Suppressor macrophage treated with lipopolysaccharide for 4 hours (primary cell): ENCODE measurements at places on chromosomes 2 and 18.

- no peak for DNase-seq
Observed at GRCh38 chr2:23655934-23656596, 270.9 kb downstream of the ATAD2B start.

DNA sequence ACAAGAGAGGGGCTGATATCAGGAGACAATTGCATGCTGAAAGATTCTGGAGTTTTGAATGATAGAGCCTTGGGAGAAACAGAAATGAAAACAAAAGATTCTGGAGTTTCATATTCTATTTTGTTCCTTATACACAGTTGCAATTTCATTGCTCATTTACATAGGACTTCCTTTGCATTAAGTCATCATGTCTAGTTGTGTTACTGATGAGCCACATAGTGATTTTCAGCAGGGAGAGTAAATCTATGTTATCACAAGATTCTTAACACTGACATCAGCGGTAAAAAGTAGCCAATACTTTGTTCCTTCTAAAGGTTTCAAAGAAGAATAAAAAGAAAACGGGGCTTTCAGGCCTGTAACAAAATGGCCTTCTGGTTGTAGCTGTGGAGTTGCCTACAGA lies 7.1 kb downstream of the ADAM17 start:
- peak; percentile 88 for DNase-seq

GRCh38 chr2:240589375-240589774 lies 2.8 kb downstream of the CAPN10 start:
- no peak for DNase-seq

DNA sequence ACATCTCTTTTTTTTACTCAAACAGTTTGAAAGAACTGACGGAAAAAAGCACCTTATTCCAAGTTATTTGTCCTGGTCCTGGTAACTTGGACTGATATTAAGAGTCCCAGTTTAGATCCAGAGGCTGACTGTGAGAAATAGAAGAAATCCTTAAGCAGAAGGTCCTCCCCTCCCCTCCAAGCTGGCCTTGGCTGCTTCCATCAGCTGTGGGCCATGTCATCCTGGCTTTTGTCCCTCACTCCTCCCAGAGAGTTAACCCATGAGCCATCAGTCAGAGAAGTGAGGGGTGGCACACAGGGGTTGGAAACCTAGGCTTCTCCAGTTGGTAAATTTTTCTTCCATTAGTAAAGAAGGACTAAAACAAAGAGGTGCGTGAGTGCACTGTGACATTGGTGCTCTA lies 9.7 kb upstream of the NAPG start:
- no peak for DNase-seq

- no peak for DNase-seq
Observed at GRCh38 chr2:45010702-45011012, 1.4 kb upstream of the SIX2 start.

DNA sequence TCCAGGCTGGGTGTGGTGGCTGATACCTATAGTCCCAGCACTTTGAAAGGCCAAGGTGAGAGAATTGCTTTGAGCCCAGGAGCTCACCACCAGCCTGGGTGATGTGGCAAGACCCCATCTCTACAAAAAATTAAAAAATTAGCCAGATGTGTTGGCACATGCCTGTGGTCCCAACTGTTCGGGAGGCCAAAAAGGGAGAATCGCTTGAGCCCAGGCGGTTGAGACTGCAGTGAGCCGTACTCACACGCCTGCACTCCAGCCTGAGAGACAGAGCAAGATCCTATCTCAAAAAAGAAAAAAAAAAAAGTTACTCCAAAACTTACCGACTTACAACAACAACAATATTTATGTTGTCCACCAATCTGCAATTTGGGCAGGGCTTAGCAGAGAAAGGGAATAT lies 178.0 kb upstream of the FN1 start:
- DNase-seq: no peak

GRCh38 chr2:107466241-107466640 lies 360.5 kb upstream of the RGPD4 start:
- DNase-seq: no peak

DNA sequence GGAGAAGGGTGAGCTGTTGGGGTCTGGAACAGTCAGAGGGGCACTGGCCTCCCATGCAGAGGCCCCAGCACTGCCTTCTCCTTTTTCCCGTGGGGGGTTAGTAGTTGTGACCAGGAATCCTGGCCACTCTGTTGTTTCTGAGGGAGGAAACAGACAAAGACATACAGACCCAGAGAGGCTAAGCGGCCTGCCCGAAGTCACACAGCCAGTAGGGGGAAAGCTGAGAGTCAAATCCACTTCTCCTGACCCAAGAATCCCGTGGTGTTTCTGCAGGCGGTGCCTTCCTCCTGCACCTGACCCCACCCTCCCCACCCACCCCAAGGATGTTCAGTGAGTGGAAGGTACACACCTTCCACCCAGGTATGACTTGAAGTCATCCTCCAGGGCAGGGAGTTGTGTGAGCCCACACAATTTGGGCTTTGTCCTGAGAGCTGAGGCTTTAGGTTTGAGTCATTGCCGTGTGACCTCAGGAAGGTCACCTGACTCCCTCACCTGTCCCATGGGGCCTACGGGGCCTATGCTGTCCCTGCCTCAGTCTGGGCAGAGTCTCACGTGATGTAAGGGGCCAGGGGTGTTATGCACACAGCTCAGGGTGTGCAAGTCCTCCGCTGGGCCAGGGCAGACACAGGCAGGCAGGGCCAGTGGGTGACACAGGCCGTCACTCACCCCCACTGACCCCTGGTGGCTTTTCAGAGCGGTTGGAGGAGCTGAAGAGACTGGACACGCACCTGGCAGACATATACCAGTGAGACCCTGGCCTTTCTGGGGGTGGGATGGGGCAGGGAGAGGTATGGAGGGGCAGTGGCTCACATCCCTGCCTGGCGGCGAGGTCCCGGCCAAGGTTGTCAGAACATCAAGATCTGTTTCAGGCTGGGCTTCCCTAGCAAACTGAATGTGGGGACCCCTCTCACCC lies 5.0 kb downstream of the NT5DC4 start:
- no peak for DNase-seq

- no peak for DNase-seq
Observed at GRCh38 chr2:7924023-7924762, 757.7 kb upstream of the ID2 start.

- DNase-seq: peak; percentile 74
Observed at GRCh38 chr2:120343433-120344105, 2.4 kb upstream of the INHBB start.

DNA sequence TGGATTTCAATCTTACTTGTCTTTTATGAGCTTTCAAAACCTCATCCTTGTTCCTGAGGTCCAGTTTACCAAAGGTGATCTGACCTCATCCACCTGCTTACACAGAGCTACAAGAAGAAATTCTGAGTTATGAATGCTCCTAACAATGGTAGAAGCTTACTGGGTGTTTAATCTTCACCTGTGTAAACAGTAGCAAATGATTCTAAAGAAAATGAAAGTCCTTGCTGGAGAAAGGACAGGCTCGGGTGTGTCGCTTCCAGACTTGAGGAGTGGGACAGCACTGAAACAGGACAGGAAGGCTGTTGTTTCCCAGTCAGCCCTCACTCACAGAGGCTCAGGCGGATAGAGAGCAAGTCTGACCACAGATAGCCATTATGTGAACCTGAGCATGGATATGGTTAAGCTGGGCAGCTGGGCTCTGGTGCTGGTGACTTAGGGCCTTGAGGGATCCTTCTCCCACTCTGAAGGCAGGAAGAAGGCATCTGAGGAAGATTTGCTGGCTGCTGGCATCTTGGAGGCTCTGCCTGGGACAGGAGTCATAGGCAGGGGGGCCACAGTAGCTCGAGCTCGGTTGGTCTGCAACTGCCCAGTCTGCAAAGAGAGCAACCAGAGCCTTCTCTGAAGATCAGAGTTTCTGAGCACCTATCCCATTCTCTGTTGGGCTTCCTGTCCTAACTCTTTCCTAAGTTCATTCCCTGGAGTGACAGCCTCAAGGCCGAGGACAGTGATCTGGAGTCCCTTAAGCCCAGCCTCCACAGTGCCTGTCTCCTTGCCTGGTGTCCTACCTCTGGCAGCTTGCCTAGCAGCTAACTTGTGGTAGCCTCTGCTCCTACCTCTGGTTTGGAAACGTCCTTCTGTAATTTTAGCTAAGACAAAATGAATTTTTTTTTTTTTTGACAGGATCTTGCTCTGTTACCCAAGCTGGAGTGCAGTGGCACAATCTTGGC lies 4.0 kb downstream of the DOK1 start:
- no peak for DNase-seq

DNA sequence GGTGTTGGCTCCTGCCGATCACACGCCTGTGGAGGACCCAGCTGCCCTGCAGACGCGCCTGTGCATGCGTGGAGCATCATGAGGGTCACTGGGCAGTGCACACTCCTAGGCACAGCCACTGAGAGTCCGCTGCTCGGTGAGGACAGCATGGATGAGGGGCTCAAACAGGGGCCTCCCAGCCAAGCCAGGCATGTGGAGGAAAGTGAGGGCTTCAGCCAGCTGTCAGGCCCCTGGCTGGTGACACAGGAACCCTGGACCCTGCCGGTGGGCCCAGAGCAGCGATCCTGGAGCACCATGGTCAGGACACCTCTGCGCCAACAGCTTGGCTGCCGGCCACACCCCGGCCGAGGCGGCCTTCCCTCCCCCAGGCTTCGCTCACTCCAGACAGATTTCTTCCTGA lies 171.2 kb downstream of the RTP5 start:
- DNase-seq: no peak

- no peak for DNase-seq
Observed at GRCh38 chr2:217371781-217372213, 511.9 kb upstream of the TNP1 start.

GRCh38 chr2:169329688-169330554 lies 32.4 kb downstream of the LRP2 start:
- DNase-seq: no peak

DNA sequence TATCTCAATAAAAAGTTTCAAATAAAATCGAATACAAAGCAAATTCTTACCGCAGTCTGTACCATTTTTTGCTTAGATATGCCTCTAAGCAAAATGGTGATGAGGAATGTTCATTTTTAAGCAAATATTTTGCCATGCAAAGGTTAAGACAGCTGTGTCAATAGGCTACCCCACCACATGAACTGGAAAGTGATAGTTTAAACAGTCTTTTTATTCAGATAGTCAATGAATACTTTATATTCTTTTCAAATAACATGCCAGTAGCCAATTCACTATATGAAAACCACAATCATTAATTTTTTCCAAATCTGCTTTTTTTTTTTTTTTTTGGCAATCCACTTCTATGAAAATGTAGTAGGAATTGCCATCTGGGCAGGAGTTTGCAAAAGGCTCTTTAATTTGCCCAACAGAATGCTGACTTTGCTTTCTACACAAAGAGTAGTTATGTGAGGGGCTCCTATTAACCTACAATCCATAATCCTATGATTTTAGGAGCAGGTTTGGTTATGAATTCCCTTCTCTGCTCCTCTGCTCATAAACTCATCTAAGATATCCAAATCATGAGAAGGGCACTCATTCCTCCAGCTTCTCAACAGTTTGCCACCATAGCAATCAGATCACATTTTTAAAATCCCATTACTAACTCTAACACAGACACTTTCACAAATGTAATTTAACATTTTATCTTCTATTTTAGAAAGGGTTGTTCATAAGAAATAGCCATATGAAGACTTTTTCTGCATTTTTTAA lies 69.2 kb downstream of the SLC40A1 start:
- DNase-seq: no peak

DNA sequence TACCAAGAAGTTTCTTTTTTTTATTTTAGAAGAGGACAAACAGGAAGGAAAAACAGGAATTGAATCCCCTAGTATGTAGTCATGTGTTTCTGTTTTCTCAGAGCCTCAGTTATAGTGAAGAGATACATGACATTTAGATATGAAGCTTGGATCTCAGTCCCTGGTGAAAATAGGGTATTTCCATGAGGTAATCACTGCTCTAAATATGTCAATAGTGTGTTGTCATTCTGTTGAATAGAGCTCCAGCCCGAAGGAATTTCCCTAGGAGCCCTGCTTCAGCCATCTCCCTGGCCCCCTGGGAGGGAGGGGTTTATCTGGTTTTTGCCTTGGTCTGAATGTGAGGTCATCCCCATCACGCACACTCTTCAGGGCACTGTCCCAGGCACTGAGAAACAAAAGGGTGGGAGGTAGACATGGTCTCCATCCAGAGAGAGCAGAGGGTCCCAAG lies 47.1 kb upstream of the REL start:
- DNase-seq: peak; percentile 96

- DNase-seq: no peak
Observed at GRCh38 chr2:102801858-102802699, 40.2 kb downstream of the TMEM182 start.

DNA sequence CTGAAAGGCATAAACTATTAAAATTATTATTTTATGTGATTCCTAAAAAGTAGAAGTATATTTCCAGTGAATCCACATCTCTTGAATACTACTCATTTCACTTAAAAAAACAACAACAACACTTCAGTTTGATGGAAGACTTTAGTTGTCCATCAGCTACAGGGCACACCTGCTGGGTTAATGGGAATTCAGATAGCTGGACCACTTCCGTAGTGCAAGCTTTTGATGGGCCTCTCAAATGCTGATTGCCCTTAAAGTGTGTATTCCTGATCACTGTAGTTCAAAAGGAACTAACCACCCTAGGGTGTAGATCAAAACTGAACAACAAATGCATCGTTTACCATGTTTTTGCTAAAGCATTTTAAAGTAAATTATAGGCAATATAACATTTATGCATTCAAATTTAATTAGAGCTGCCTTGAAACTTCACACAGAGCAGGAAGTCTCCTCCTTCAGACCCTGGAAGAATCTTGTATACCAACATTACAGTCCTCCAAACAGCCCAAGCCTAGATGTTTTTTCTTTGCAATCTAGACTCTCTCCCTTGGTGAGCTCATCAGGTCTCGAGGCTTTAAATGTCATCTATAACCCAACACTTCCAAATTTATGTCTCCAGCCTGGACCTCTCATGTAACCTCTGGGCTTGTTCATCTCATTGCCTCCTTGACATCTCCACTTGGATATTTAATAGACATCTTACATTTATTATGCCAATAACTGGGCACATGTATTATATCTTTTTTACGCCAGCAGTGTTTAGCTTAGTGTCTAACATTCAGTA lies 510.1 kb upstream of the SLC39A10 start:
- no peak for DNase-seq

DNA sequence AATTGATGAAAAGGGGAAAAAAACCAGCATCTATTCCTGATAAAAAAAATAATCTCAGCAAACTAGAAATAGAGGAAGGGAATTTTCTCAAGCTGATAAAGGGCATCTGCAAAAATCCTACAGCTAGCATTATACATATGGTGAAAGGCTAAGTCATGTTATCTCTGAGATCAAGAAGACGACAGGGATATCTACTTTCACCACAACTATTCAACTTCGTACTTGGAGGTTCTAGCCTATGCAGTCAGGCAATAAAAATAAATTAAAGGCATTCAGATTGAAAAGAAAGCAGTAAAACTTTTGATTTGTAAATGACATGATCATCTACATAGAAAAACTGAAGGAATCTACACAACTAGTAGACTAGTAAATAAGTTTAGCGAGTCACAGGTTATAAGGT lies 58.2 kb downstream of the CAB39 start:
- no peak for DNase-seq

GRCh38 chr2:27408601-27409320 lies 630 bp downstream of the PPM1G start:
- peak; percentile 17 for DNase-seq
